Left renal cortex interstitium (tissue), 4 donors: ENCODE measurements at places on chromosomes 4 and X. TPM values are rescaled to one million over a fixed set of nuclear protein-coding genes. Genes with fewer than 3 reads are reported as not detected.

- no peak for DNase-seq
Observed at GRCh38 chr4:111954550-111954949, 190.7 kb upstream of the FAM241A start.

DNA sequence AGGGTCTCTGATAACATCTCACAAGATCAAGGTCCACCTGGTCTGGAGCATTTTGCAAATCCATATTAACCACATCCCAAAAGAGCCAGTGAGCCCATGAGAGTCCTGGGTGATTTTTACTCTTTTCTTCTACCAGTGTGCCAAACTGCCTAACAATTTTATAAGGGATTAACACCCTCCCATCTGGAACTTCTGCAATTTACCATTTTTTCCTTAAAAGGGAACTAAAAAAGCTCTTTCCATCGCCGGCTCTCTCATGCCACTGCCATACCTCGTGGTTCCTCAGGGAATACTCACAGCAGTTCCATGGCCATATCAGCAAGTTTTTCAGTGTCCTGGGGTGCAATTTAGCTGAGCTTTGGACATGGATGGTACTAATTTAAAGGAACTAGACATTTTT, 55.7 kb downstream of the SEPSECS start:
- no peak for DNase-seq

MAGEB2 gene
- not detected for polyA plus RNA-seq

HERC5 gene
- polyA plus RNA-seq = 4.0 TPM

DNA sequence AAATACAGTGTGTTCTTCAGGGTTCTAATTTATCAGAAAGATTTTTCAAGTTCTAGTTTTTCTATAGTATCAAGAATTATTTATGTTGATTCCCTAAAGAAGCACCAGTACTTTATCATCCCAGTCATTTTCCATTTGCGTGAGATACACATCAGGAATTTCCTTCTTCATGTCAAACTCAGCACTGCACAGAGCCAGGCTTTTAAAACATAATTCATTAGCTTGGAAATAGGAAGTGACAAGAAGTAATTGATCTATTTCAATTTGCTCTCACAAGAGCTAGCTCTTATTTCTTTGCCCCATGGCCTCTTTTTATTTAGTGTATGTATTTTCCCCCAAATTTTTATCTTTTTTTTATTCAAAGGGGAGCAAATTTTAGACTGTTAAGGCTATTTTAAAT, 13.0 kb upstream of the SLC10A4 start:
- no peak for DNase-seq

DNA sequence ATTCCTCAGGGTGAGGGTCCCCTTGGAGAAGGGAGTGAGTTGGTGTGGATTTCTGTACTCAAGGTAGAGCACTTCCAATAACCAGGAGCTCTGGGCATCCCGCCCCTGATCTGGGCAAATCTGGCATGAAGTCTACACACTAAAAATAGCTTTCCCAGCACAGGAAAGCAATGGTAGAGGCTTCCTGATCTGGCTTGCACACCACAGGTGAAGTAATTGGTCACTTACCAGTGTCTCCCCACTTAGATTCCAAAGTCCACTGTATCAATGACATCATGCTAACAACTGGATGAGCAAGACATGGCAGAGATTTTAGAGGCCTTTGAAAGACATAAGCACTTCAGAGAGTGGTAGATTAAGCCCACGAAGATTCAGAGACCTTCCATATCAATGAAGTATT, 17.8 kb upstream of the IDS start:
- DNase-seq = no peak

- DNase-seq = no peak
Observed at GRCh38 chrX:46180258-46180687, 364.9 kb downstream of the ZNF674 start.

- DNase-seq = no peak
Observed at GRCh38 chrX:153884136-153884535, 1.8 kb downstream of the L1CAM start.

GRCh38 chr4:176360446-176360845, 40.7 kb downstream of the SPCS3 start:
- DNase-seq = no peak

- no peak for DNase-seq
Observed at GRCh38 chr4:185394568-185395237, 1.0 kb downstream of the LRP2BP start.

DNA sequence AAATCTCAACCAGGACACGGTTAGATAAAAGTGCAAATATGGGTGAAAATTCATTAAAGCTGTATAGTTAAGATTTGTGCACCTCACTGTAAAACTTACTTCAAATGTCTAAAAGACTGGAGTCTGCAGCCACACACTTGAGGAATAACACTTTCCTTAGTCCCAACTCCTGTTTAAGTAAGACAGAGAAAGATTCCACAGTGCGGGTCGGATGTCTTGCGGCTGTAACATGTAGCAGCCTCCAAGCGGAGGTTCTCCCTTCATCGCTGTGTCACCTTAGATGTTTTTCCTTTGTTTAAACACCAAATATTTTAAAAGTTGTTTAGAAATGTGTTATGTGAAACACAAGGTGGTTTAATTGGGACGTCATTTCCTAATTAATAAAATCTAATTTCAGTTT, 905 bp upstream of the MAEA start:
- no peak for DNase-seq

- no peak for DNase-seq
Observed at GRCh38 chrX:129650183-129650689, 4.5 kb downstream of the APLN start.

DNA sequence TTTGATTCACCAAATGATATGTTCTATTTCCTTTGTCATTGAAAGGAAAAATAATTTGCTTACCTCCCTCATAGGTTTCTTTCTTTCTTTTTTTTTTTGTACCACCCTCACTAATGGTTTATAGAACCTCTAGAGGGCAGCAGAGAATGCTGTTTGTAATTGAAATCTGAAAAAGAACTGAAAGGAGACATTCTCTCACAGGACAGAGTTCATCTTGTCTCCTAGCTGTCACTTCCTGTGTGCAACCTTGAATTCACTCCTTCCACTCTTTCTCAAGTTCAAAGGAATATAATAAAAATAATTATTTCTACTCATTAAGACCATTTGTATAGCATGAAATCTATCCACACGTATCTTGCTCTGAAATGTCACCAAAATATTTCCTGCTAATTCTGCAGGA, 51.0 kb downstream of the GUCY1B1 start:
- DNase-seq = peak; percentile 67

GRCh38 chr4:77092975-77093374, 17.2 kb upstream of the CCNI start:
- no peak for DNase-seq

CT45A3 gene
- not detected for polyA plus RNA-seq

GRCh38 chr4:40372651-40373050, 37.5 kb downstream of the CHRNA9 start:
- DNase-seq = no peak

VCX gene
- polyA plus RNA-seq = not detected

- DNase-seq = no peak
Observed at GRCh38 chr4:120718979-120719566, 203.5 kb downstream of the PRDM5 start.

- DNase-seq = no peak
Observed at GRCh38 chr4:80294206-80294605, 27.7 kb downstream of the FGF5 start.

DNA sequence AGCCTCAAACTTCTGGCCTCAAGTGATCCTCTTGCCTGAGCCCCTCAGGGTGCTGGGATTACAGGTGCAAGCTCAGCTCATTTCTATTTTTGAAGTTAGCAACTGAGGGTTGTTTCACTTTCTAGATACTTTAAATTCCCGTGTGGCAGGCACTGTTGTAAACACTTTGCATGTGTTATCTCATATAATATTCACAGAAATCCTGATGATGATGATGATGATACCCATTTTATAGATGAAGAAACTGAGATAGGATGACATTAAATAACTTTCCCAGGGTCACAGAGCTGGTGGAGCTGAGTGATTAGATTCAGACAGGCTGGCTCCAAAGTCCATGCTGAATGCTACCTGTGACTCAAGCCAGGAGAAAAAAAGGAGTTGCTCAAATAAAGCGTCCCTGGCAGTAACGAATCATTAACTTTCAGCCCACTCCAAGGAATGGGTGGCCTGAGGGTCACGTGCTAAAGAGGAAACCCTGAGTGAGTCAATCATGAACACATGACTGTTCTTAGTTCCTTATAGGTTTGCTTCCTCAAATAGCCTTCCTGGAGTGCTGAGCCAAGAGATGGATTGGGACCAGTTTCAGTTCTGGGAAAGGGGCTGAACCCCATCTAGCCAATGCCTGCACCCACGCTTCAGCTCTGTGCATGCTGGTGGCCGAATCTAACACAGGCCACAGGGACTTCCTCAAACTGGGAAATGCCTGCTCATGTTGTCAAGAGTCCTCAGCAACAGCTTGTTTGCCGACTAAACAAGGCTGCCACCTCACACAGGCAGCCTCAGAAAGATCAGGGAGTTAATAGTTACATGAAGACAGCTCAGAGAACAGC, 52.8 kb downstream of the RBM47 start:
- DNase-seq = peak; percentile 51

F8A3 gene
- 13.0 TPM for polyA plus RNA-seq

DNA sequence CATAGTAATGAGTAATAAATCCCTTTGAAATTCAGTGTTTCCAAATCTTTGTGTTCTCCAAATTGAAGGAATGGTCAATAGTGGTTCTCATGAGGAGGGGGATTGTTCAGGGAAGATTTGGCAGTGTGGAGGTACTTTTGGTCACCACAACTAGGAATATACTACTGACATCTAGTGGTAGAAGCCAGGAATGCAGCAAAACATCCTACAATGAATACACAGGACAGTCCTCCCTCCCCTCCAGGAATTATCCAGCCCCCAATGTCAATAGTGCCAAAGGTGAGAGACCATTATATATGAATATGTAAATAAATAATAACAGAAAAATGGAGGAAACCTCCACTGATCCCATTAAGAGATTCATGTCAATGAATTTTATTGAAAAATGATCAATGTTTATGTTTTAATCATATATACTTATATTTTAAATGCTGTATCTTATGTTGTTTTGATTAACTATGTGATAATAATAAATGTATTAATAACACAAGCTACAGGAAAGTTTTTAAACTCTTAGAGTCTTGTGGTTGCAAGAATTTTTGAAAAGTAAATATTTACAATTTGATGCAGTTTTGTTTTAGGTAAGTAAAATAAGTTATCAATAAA, 14.4 kb upstream of the FAM9A start:
- peak; percentile 7 for DNase-seq

GRCh38 chr4:110635163-110635865, 12.4 kb upstream of the PITX2 start:
- DNase-seq = no peak
